ENCODE measurements at places on chromosomes 11 and 22. TPM values are rescaled to one million over a fixed set of nuclear protein-coding genes. Genes with fewer than 3 reads are reported as not detected.

C11orf86 gene
- 2.6 TPM for total RNA-seq

DRD4 gene
- total RNA-seq, result 1.2 TPM

OR8K3 gene
- not detected for total RNA-seq

CCDC157 gene
- total RNA-seq, result 6.9 TPM

- no peak for DNase-seq
- H3K4me1 ChIP-seq, result no peaks in the 10 kb centered on the region
- no peak overlapping the region for H3K27ac ChIP-seq
- H3K36me3 ChIP-seq, result no peaks in the 10 kb centered on the region
- no peak overlapping the region for H3K4me3 ChIP-seq
Observed at GRCh38 chr11:121643479-121644186, 190.9 kb upstream of the SORL1-AS1 start.

GRCh38 chr11:90204832-90205646 is 17.8 kb downstream of the CHORDC1 start:
- H3K4me3 ChIP-seq, result no peak overlapping the region
- H3K36me3 ChIP-seq, result peaks cover 36% of the 10 kb centered on the region
- DNase-seq, result no peak

GRCh38 chr11:61472282-61472681 is 36.3 kb upstream of the LRRC10B start:
- H3K27me3 ChIP-seq, result no peaks in the 10 kb centered on the region
- no peak overlapping the region for H3K4me3 ChIP-seq
- no peak overlapping the region for H3K27ac ChIP-seq
- peaks cover 8% of the 10 kb centered on the region for H3K4me1 ChIP-seq
- no peak for DNase-seq

GRCh38 chr11:32451808-32452207 is 16.5 kb upstream of the WT1 start:
- DNase-seq, result no peak
- no peaks in the 10 kb centered on the region for H3K36me3 ChIP-seq
- no peak overlapping the region for H3K4me3 ChIP-seq
- H3K27ac ChIP-seq, result no peak overlapping the region
- peaks cover 5% of the 10 kb centered on the region for H3K4me1 ChIP-seq

DNA sequence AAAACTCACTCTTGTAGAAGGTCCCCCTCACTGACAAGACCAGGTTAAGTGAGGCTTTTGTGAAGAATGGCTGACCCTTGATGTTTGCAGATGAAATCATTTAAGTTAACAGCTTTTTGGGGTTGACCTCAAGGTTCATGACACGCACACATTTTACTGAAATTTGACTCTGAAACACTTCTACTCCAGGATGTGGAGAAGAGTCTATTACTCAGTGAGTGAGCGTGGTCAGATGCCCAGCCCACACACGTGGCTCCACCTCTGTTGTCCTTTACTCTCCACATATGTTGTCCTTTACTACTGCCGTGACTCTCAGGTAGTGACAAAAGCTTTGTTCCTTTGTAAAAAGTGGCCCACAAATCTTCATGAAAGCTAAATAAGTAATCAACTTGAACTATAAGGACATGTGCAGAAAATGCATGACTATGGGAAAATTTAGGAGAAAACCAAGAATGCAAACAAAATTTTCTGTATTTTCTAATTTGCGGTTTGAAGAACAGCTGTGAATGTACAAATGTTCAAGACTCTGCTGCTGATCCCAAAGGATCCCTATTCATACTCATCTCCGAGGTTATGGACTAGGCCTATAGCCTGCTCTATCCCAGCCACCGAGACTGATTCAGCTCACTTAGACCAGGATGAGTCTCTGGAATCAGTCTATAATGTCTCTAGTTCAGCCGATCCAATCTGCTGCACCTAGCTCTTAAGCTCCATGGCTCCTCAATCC is 22.4 kb downstream of the XRRA1 start:
- no peaks in the 10 kb centered on the region for H3K27me3 ChIP-seq
- H3K4me3 ChIP-seq, result no peak overlapping the region
- peaks cover 16% of the 10 kb centered on the region for H3K4me1 ChIP-seq
- peaks cover 9% of the 10 kb centered on the region for H3K36me3 ChIP-seq
- DNase-seq, result no peak
- H3K27ac ChIP-seq, result no peak overlapping the region

DNA sequence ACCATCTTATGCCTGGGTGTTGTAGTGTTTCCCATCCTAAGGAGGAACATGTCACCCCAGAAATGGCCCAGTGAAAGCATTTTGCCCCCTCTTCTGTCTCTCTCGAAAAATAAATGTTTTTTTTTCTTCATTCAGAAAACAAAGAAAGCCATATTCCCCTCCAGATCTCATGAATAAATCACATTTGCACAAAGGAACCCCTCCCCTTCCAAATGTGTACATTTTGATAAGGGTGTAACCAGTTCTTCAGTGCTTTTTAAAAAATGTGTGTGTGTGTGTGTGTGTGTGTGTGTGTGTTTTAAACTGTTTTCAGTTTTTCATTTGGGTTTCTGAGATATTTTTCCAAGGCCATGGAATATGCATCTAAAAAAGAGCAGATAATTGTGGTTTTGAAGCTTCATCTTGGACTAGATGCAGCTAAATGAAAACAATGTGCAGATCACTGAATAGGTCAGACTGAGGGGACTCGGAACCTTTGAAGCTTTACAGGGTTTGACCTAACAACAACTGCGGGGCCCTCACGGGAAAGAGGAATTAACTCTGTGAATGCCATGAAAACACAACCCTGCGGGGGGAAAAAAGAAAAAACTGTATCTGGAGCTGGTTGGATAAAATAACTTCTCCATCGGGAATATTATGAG is 76.4 kb downstream of the YAP1 start:
- peak overlapping the region; percentile 56 for H3K27ac ChIP-seq
- peaks cover 24% of the 10 kb centered on the region for H3K36me3 ChIP-seq
- H3K4me3 ChIP-seq, result peak overlapping the region; percentile 62
- H3K27me3 ChIP-seq, result no peaks in the 10 kb centered on the region

GRCh38 chr22:27207907-27208306 is 550.5 kb downstream of the MIAT start:
- H3K27ac ChIP-seq, result no peak overlapping the region
- H3K4me1 ChIP-seq, result peaks cover 28% of the 10 kb centered on the region
- peaks cover 9% of the 10 kb centered on the region for H3K27me3 ChIP-seq
- no peak overlapping the region for H3K4me3 ChIP-seq

- no peak overlapping the region for H3K4me3 ChIP-seq
- DNase-seq, result no peak
- H3K36me3 ChIP-seq, result no peaks in the 10 kb centered on the region
- H3K27ac ChIP-seq, result no peak overlapping the region
Observed at GRCh38 chr11:85939099-85940015, 84.2 kb downstream of the CCDC83 start.

DNA sequence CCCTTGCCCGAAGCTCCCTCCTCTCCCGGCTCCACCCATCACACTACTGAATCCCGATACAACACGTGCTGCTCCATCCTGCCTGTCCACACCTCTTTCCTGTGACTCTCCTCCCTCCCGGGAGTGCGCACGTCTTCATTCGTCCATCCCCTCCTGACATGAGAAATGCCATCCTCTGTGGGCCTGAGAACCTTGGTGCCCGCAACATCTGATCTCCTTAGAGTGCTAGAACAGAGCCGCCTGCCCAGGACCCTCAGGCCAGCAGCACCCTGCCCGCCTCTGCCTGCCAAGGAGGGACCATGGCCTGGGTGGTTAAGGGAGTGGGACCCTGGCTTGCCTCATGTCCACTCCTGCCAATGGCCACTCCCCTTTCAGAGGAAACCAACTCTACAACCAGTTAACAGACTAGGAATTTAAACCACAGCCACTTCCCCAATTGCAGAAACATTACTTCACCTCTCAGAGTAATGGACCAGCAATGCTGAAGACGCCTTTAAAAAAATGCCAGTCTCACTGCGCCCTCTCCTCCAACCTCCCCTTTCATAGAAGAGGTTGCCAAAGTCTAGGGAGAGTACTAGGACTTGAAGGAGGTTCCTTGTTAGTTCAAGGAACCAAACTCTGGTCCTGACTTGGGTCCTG is 466.3 kb downstream of the OPCML start:
- DNase-seq, result no peak
- H3K4me3 ChIP-seq, result peak overlapping the region; percentile 17
- H3K27me3 ChIP-seq, result peaks cover 65% of the 10 kb centered on the region

GRCh38 chr11:119496469-119496868 is 73.5 kb upstream of the THY1 start:
- no peak overlapping the region for H3K4me3 ChIP-seq
- H3K27me3 ChIP-seq, result peaks cover 48% of the 10 kb centered on the region
- H3K4me1 ChIP-seq, result no peaks in the 10 kb centered on the region
- no peaks in the 10 kb centered on the region for H3K36me3 ChIP-seq
- no peak overlapping the region for H3K27ac ChIP-seq

- no peaks in the 10 kb centered on the region for H3K36me3 ChIP-seq
- H3K4me1 ChIP-seq, result peaks cover 5% of the 10 kb centered on the region
- peaks cover 2% of the 10 kb centered on the region for H3K27me3 ChIP-seq
- no peak overlapping the region for H3K4me3 ChIP-seq
- no peak overlapping the region for H3K27ac ChIP-seq
- no peak for DNase-seq
Observed at GRCh38 chr11:30254307-30255298, 23.8 kb downstream of the FSHB start.

- H3K27me3 ChIP-seq, result no peaks in the 10 kb centered on the region
- H3K36me3 ChIP-seq, result peaks cover 13% of the 10 kb centered on the region
- no peak overlapping the region for H3K4me3 ChIP-seq
- H3K4me1 ChIP-seq, result peaks cover 29% of the 10 kb centered on the region
Observed at GRCh38 chr22:17806437-17806836, 32.2 kb upstream of the BID start.

- no peaks in the 10 kb centered on the region for H3K27me3 ChIP-seq
- no peak overlapping the region for H3K27ac ChIP-seq
- no peak for DNase-seq
Observed at GRCh38 chr22:19988965-19989724, 27.5 kb downstream of the ARVCF start.

DNA sequence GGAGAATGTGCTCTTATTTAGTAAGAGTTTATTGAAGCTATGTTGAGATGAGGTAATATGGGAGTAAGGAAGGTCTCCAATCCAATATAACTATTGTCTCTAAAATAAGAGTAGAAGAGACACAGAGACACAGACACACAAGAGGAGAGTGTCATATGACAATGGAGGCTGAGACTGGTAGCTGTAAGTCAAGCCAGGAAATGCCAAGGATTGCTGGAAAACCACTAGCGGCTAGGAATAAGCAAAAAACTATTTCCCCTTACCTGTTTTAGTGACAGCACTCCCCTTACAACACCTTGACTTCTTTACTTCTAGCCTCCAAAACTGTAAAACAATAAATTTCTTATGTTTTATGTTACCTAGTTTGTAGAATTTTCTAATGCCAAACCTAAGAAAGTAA is 1652.8 kb downstream of the LRRC4C start:
- no peak overlapping the region for H3K4me3 ChIP-seq
- H3K27me3 ChIP-seq, result no peaks in the 10 kb centered on the region
- DNase-seq, result no peak
- H3K4me1 ChIP-seq, result no peaks in the 10 kb centered on the region

- H3K4me1 ChIP-seq, result peaks cover 11% of the 10 kb centered on the region
- DNase-seq, result no peak
- no peaks in the 10 kb centered on the region for H3K27me3 ChIP-seq
- peak overlapping the region; percentile 26 for H3K4me3 ChIP-seq
- H3K27ac ChIP-seq, result no peak overlapping the region
Observed at GRCh38 chr11:93849751-93850593, 446 bp downstream of the VSTM5 start.

- DNase-seq, result no peak
- peaks cover 35% of the 10 kb centered on the region for H3K4me1 ChIP-seq
- no peak overlapping the region for H3K4me3 ChIP-seq
- peaks cover 43% of the 10 kb centered on the region for H3K27me3 ChIP-seq
- H3K36me3 ChIP-seq, result no peaks in the 10 kb centered on the region
- no peak overlapping the region for H3K27ac ChIP-seq
Observed at GRCh38 chr11:117606790-117607189, 190.2 kb downstream of the DSCAML1 start.

- no peak for DNase-seq
- no peak overlapping the region for H3K4me3 ChIP-seq
- no peaks in the 10 kb centered on the region for H3K4me1 ChIP-seq
- H3K27ac ChIP-seq, result no peak overlapping the region
Observed at GRCh38 chr11:31895926-31896325, 84.8 kb upstream of the PAX6 start.

DNA sequence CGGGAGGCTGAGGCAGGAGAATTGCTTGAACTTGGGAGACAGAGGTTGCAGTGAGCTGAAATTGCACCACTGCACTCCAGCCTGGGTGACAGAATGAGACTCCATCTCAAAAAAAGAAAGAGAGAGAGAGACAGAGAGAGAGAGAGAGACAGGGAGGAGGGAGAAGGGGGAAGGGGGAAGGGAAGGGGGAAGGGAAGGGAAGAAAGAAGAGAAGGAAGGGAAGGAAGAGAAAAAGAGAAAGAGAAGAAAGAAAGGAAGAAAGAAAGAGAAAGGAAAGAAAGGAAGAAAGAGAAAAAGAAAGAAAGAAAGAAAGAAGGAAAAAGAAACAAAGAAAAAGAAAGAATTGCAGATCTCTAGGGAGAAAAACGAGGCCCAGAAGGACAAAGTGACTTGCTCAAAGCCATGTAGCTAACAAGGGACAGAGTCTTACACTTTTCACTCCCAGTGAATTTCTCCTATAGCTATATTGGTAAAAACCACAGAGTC is 73.8 kb upstream of the BIRC3 start:
- no peak overlapping the region for H3K27ac ChIP-seq
- H3K36me3 ChIP-seq, result peaks cover 4% of the 10 kb centered on the region
- H3K4me1 ChIP-seq, result peaks cover 8% of the 10 kb centered on the region

DNA sequence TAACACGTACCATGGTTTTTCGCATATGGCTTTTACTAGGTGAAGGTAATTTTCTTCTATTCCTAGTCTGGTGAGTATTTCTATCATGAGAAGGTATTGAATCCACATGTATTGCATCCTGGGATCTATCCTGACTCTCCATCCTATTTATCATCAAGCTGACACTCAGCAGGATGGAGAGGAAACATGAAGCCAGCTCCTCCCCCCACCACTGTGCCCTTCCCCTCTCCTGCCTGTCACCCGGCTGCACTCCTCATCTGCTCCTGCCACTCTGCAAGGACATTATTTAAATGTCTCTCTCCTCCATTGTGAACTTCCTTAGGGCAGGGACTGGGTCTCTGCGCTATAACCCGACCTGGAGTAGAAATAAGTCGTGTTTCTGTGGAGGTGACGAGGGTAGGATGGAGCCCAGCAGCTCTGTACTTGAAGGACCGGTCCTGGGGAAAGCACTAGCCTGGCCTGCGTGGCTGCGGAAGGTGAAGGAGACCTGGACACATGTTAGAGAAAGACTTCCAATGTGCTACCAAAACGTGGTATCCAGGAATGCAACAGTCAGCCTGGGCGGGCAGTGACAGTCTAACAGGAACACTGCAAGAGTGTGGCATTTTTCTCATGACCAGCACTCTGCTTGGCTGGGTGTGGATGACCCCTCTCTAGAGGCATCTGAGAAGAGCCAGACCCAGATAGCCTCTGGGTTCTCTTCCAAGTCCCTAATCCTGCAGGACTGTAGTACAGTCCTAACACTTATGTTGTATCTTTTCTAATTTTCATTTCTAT is 111.2 kb downstream of the MICAL3 start:
- no peak overlapping the region for H3K27ac ChIP-seq
- peaks cover 40% of the 10 kb centered on the region for H3K4me1 ChIP-seq
- H3K36me3 ChIP-seq, result no peaks in the 10 kb centered on the region
- no peak for DNase-seq

GRCh38 chr11:116835791-116836631 is 1.4 kb downstream of the APOA1 start:
- H3K36me3 ChIP-seq, result no peaks in the 10 kb centered on the region
- peaks cover 6% of the 10 kb centered on the region for H3K27me3 ChIP-seq
- peak; percentile 87 for DNase-seq
- peak overlapping the region; percentile 68 for H3K4me3 ChIP-seq
- H3K27ac ChIP-seq, result peak overlapping the region; percentile 34
- H3K4me1 ChIP-seq, result peaks cover 13% of the 10 kb centered on the region

Data from type B pancreatic cell (in vitro differentiated cells).